ENCODE measurements at places on chromosomes 6 and 20.

- no peak for DNase-seq
These were observed 113.8 kb downstream of the JPH2 start for GRCh38 chr20:44073011-44073674.

GRCh38 chr6:160030103-160030502 lies 61.2 kb downstream of the IGF2R start:
- no peak for DNase-seq

- DNase-seq = no peak
These were observed 662.6 kb downstream of the RFPL4B start for GRCh38 chr6:113009682-113010081.

GRCh38 chr6:112407101-112407590 lies 60.0 kb downstream of the RFPL4B start:
- DNase-seq = no peak

GRCh38 chr6:25186919-25187318 lies 92.3 kb upstream of the CARMIL1 start:
- DNase-seq = no peak

DNA sequence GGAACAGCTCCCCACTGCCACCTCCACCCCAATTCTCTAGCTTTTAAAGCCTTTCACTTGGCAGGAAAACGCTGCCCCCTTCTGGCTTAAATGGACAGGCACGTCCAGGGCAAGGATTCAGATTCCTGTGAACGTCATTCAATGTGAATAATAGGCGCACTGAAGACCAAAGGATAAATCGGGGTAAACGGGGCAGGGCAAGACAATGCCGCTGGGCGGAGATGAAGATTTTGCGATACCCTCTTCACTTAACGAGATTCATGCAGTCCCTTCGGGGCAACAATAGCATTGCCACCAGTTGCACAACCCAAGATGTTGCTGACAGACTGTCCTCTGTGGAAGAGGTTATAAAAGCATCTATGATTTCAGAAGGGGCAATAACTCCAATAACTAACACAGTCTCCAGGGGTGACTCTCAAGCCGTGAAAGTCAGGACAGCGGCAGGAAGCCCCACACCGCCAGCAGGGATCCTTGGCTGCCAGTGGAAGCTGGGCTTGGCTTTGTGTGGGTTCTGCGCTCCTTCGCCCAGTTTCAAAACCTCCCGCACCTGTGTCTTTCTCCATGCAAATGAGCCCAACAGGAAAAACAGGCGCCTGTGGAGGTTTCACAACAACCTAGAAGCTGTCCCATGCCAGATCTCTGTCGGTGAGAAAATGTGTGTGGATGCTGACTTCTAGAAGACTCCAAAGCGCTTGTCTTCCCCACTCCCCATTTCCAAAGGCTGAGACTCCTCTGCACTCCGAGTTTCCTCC lies 291.8 kb downstream of the BMP7 start:
- peak; percentile 45 for DNase-seq

DNA sequence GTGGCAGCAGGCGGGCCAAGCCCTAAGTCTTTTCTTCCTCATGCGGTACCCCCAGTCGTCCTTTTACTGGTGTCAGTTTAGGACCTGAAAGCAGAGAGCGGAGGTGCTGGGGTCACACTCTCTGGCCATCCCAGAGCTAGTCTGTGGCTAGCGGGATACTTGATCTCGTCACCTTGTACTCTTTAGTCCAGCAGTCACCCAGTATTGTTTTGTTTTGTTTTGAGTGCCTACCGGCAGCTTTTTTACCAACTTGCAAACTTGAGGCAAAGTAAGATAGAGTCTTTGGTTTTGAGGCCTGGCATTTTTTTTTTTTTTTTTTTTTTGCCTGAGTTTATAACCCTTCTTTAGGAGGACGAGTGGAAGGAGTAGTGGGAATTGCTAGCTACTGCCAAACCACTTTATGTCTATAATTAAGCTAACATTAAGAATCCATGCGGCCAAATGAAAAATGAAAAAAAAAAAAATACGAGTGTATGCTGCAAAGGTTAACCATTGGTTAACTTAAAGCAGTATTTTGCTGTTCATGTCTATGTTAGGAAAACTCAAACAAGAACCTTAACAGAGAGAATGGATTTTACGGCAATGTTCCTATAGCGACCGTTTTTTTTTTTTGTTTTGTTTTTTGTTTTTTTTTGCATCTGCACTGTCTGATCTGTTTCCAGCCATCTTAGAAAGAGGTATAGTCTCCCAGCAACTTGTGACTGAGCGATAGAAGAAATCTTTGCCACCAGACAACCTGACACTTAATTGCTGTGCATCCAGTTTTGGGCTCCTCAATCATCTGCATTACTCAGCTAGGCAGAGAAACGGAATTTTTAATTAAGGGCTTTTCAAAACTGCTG lies 56.9 kb downstream of the FAM217A start:
- no peak for DNase-seq

- DNase-seq = no peak
These were observed 32.8 kb upstream of the TFAP2B start for GRCh38 chr6:50785921-50786320.

DNA sequence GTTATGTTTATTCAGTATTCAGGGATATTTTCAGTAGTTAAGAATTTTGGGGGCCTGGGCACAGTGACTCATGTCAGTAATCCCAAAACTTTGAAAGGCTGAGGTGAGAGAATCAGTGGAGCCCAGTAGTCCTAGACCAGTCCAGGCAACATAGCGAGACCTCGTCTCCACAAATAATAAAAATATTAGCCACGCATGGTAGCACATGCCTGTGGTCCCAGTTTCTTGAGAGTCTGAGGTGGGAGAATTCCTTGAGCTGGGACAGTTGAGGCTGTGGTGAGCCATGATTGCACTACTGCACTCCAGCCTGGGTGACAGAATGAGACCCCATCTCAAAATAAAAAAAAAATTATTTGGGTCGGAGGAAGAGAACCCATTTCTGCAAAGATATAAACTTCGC lies 20.3 kb downstream of the ADGRG6 start:
- no peak for DNase-seq

DNA sequence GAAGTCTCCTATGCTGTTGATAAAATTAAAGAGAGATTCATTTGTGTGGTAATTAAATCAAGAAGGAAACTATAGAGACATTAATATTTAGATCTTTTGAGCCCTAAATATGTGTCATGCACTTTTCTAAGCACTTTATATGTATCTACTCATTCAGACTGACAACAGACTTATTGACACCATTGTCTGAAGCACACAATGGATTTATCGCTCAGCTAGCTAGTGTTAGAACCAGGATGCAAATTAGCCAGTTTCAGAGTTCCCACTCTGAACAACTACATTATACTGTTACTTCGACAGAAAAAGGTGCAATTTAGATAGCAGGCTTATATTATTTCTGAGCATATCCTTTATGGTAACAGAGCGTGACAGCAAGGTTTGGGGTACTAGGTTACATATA lies 27.7 kb upstream of the KIAA0408 start:
- no peak for DNase-seq

GRCh38 chr6:144582939-144583613 lies 297.9 kb downstream of the UTRN start:
- DNase-seq = peak; percentile 23

DNA sequence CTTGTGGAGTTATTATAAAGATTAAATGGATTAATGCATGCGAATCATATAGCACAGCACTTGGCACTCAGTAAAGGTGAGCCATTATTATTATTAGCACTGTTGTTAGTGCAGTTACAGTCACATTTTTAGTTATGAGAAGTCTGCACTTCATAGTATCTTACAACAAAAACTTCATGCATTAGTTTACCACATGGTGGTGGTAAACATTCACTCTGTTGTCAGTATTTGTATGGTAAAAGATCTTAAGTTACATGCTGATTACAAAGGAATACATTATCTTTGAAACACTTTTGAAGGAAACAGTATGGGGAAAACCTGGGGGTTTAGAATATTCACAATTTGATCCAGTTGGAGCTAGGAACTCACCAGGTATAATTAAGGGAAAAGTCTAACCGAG lies 20.8 kb downstream of the TMEM14A start:
- no peak for DNase-seq

DNA sequence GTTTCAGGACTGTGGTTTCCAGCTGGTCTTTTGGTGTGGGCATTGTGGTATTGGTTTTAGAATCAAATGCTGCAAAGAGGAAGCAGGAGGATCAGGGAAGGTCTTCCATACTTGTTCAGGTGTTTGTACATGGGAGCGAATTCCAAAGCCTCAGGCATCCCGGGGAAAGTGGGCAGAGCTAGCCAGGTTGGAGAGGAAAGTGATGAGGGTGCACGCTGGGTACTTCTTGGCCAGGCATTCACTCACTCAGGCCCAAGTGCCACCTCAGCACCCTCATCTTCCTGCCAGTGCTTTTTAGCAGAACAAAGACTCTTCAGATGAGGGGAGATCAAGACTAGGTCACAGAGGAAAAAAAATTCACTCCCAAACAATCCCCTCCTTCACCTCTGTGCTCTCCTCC lies 241.1 kb upstream of the TBX18 start:
- DNase-seq = no peak

DNA sequence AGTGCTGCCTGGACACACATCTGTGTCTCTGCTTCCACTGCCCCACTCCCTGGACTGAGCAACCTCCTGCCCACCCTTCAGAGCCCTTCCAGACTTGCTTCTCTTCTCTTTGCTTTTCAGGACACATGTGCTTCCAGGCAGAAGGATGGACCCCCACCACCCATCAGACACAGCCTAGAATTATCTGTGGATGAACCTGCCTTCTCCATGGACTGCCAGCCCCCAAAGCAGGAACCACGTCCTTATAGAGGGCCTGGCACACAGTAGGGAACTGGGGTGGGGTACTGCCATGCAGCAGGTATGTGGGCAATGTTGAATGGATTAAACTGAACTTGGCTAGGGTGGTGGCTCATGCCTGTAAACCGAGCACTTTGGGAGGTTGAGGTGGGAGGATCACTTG lies 3.6 kb downstream of the KIAA1755 start:
- DNase-seq = no peak

DNA sequence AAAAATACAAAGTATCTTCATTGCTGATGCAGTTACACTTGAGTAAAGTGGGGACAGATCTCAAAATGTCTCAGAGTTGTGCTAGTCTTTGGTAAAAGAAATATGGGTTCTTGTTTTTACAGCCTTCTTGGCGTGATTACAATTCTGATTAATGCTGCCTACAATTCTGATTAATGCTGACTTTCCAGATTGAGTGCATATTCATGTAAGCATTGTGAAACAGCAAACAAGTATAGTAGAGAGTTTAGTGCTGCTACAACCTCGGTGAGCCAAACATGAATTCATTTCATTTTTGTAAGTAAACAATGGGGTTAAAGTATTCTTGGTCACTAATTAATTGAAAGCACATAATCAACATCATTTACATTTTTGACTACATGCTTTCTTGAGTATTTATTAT lies at the start of gene DEFB113:
Gene DEFB113, minus strand, starts transcription at position 21 of the 400 bp plus-strand sequence. Its CDS starts 0 bp downstream, at position 21.
- DNase-seq = no peak

DNA sequence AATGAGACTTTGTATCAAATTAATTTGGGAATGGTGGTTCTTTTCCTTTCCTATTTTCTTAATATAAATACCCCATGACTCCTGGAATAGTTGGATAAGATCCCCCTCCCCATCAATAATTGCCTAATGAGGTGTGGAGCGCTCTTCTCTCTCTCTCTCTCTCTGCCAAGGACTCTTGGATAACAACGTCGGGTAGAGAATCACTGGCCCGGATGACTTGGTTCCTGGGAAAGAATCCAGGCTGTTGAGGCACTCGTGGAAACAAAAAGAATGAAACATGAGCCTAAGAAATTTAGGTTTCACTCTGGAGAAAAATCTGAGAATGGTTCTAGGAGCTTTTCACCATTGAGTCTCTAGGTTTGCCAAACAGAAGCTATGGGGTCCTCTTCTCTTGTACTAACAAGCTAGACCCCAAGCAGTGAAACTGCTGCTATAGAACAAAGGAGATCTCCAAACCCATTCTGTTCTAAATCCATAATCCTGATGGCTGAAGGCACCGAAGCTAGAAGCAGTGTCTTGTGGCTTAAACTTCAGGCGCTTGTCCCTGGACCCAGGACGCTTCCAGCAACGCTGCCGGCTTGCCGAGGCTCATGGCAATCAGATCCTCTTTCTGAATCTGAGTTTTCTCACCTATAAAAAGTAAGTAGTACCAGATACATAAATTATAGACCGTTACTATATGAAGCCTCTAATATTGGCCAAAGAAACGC lies 241.6 kb upstream of the BTBD3 start:
- DNase-seq = no peak
